ENCODE measurements at places on chromosomes 4 and X.
A peak's percentile ranks its signal among the peaks of the same experiment; 100 is the strongest.

- no peak for DNase-seq
- H3K27ac ChIP-seq, result no peak overlapping the region
- H3K36me3 ChIP-seq, result no peaks in the 10 kb centered on the region
- no peaks in the 10 kb centered on the region for H3K27me3 ChIP-seq
Observed at GRCh38 chr4:139814323-139815015, 148.8 kb downstream of the MGST2 start.

- DNase-seq, result no peak
- no peaks in the 10 kb centered on the region for H3K27me3 ChIP-seq
- H3K27ac ChIP-seq, result no peak overlapping the region
- H3K36me3 ChIP-seq, result no peaks in the 10 kb centered on the region
- H3K4me1 ChIP-seq, result no peaks in the 10 kb centered on the region
Observed at GRCh38 chr4:125267630-125268029, 47.1 kb upstream of the FAT4 start.

- H3K27ac ChIP-seq, result no peak overlapping the region
- peak overlapping the region; percentile 76 for H3K4me3 ChIP-seq
- H3K36me3 ChIP-seq, result no peaks in the 10 kb centered on the region
- peaks cover 27% of the 10 kb centered on the region for H3K4me1 ChIP-seq
Observed at GRCh38 chr4:183399126-183399522, 45.3 kb upstream of the CDKN2AIP start.

GRCh38 chrX:21581479-21581878, 76.7 kb downstream of the KLHL34 start:
- H3K4me1 ChIP-seq, result no peaks in the 10 kb centered on the region
- no peak overlapping the region for H3K4me3 ChIP-seq
- no peak overlapping the region for H3K27ac ChIP-seq
- H3K36me3 ChIP-seq, result peaks cover 2% of the 10 kb centered on the region
- H3K27me3 ChIP-seq, result no peaks in the 10 kb centered on the region

DNA sequence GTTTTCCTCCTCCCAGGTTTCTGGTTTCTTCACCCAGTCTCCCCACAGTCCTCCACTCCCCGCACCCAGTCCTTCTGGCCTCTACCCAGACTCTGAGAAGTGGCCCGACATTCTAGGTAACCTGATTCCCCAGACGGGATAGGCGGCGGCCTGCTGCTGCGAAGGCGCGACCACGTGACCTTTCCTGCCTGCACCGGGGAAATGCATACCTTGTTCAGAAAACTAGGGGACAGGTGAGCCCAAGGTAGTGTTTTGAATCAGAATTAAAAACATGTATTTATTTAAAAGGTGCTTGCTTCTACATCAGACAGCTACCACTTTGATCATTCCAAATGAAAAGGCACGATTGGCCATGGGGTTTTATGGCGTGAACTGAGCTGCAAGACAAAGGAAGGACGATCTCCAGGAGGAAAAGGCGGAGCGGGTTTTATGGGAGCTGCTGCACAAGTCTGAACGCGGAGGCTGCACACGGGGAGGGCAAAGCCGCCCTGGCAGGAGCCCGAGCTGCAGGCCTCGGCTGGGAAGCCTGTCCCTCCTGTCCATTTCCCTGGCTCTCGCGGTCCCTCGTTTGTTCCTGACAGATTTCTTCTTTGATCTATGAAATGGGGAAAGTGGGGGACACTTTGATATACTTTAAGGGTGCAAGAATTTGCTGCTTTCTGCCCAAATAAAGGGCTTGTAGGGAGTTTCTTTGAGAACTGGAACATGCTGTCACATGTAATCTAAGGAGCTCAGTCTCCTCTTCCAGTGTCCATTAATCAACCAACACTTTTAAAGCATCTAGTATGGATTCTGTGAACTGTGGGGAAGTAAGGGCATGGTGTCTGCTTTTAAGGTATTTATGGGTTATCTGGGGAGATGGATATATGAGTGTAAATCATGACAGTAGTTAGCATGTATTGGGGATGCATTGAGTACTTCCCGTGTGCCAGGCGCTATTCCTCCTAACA, 150.9 kb downstream of the SPRY1 start:
- H3K27me3 ChIP-seq, result peaks cover 2% of the 10 kb centered on the region
- no peak overlapping the region for H3K27ac ChIP-seq
- H3K4me3 ChIP-seq, result no peak overlapping the region
- DNase-seq, result no peak

- no peak for DNase-seq
- no peak overlapping the region for H3K27ac ChIP-seq
- no peaks in the 10 kb centered on the region for H3K27me3 ChIP-seq
- no peak overlapping the region for H3K4me3 ChIP-seq
Observed at GRCh38 chr4:174277433-174277832, 6.0 kb downstream of the FBXO8 start.

DNA sequence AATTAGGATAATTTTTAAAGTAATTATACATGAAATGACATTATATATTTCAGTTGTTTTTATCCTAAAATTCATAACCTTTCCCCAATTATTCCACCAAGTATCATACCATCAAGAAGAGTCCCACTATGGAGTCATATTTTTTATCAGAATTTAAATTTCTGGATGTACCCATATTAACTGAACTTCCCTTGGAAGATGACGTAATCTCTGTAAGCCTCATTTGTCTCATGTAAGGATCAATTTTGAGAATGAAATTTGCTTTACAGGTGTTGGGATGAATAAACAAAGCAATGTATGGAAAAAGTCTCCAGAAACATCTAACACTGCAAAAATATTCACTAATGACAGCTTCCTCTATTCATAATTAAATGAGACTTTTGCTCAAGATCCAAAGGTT, 147.5 kb downstream of the NPFFR2 start:
- no peak overlapping the region for H3K4me3 ChIP-seq
- no peak for DNase-seq
- no peaks in the 10 kb centered on the region for H3K36me3 ChIP-seq
- H3K27ac ChIP-seq, result no peak overlapping the region
- no peaks in the 10 kb centered on the region for H3K27me3 ChIP-seq

GRCh38 chr4:89164400-89164799, 53.1 kb downstream of the TIGD2 start:
- no peaks in the 10 kb centered on the region for H3K36me3 ChIP-seq
- no peak overlapping the region for H3K27ac ChIP-seq
- H3K4me1 ChIP-seq, result no peaks in the 10 kb centered on the region
- H3K4me3 ChIP-seq, result no peak overlapping the region

GRCh38 chr4:101315786-101316185, 31.5 kb downstream of the PPP3CA start:
- peaks cover 3% of the 10 kb centered on the region for H3K36me3 ChIP-seq
- no peaks in the 10 kb centered on the region for H3K27me3 ChIP-seq
- H3K27ac ChIP-seq, result no peak overlapping the region
- no peak for DNase-seq
- H3K4me1 ChIP-seq, result no peaks in the 10 kb centered on the region

DNA sequence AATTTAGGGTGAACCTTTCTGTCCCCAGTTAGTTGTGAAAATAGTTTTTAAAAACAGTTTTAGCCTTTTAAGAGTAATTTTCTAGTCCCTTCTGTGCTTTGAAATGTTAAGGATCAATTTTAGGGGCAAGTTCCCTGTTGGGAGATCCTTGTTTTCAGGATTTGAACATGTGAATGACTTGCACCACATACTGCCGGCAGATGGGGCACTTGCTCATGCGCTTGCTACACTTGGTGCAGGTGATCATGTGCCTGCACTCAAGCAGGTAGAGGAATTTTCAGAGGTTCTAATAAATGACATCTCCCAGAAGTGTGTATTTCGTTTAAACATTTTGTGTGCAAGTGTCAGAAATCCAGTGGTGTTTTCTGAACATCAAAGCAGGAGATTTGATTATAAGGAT, 195.9 kb downstream of the CHM start:
- peak; percentile 6 for DNase-seq
- H3K4me3 ChIP-seq, result no peak overlapping the region
- H3K27me3 ChIP-seq, result no peaks in the 10 kb centered on the region
- H3K27ac ChIP-seq, result no peak overlapping the region

DNA sequence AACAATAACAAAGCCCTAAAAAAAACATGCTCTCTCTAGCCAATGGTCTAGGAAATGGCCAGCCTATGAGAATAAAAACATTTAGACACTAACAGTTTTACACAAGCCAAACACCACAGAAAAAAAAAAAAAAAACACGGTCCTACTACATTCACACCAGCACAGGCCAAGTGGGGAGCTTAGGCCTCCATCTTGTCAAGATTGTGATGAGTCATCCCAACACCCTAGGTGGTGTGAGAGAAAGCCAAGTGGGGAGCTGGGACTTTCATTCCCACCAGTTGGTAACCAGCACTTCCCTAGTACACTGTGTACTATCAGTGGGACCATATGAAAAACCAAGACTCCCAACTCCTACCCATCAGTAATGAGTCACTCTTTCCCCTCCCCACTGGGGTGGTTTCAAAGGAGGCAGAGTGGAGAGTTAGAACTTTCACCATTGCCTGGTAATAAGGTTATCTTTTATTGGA, 95.6 kb downstream of the ADAMTS3 start:
- H3K4me3 ChIP-seq, result no peak overlapping the region
- H3K27ac ChIP-seq, result no peak overlapping the region
- H3K4me1 ChIP-seq, result no peaks in the 10 kb centered on the region
- DNase-seq, result no peak
- no peaks in the 10 kb centered on the region for H3K36me3 ChIP-seq

DNA sequence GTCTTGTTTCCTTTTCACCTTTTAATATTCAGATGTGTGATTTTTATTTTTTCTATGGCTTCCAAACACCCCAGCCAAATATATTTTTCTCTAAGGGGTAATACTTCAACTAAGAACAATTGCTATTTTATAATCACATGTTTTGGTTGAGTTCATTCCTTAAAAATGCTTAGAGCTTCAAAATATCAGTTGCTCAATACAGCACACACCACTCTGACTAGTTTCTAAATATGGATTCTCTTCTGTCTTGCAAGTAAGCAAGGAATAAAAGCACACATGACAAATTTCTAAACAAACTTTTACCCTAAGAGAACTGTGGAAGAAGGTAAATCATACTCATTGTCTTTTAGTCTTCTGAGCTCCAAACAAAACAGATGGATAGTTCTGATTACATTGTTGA, 27.2 kb downstream of the ANTXR2 start:
- H3K36me3 ChIP-seq, result peaks cover 41% of the 10 kb centered on the region
- H3K27ac ChIP-seq, result no peak overlapping the region
- DNase-seq, result no peak
- no peaks in the 10 kb centered on the region for H3K4me1 ChIP-seq
- no peaks in the 10 kb centered on the region for H3K27me3 ChIP-seq

GRCh38 chr4:138320030-138320429, 77.9 kb upstream of the SLC7A11 start:
- no peak overlapping the region for H3K4me3 ChIP-seq
- no peak for DNase-seq
- no peaks in the 10 kb centered on the region for H3K4me1 ChIP-seq
- H3K36me3 ChIP-seq, result no peaks in the 10 kb centered on the region

- H3K36me3 ChIP-seq, result peaks cover 45% of the 10 kb centered on the region
- peak; percentile 85 for DNase-seq
- H3K4me1 ChIP-seq, result peaks cover 30% of the 10 kb centered on the region
- H3K27ac ChIP-seq, result peak within 1 kb of the TSS; percentile 99
- H3K4me3 ChIP-seq, result peak within 1 kb of the TSS; percentile 96
Observed at GRCh38 chrX:12974796-12975669, at the start of gene TMSB4X. TMSB4X (plus strand) TSS chrX:12975110.

DNA sequence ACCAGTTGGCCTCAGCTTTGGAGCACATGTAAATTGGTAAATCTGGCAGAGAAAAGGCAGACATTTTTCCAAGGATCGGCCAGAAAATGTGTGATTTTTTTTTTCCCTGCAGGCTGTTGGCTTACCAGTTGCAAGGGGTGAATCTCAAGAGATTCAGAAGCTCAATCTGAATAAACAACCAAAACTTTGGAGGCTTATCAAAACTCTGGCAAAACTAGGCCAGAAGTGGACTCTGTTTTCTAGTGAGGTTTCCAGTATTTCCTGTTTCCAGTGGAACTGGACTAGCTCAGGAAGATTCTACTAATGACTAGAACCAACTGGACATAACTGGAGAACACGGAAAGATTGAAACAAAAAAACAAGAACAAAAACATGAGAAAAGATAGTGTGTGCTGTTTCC, 191.3 kb downstream of the SMIM20 start:
- DNase-seq, result no peak
- no peak overlapping the region for H3K27ac ChIP-seq
- H3K4me1 ChIP-seq, result peaks cover 6% of the 10 kb centered on the region
- peaks cover 4% of the 10 kb centered on the region for H3K27me3 ChIP-seq
- H3K36me3 ChIP-seq, result peaks cover 3% of the 10 kb centered on the region

DNA sequence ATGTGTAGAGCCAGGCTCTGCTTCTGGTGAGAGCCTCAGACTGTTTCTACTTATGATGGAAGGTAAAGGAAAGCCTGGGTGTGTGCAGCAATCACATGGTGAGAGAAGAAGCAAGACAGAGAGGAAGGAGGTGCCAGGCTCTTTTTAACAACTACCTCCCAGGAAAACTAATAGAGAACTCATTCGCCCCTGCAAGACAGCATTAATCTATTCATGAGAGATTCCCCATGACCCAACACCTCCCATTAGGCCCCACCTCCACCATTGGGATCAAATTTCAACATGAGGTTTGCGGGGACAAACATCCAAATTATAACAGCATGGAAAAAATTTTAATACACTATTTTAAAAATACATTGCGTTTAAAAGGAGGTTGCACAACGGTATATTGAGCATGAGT, 24.7 kb upstream of the GRIA3 start:
- H3K27ac ChIP-seq, result no peak overlapping the region
- no peaks in the 10 kb centered on the region for H3K36me3 ChIP-seq
- no peak overlapping the region for H3K4me3 ChIP-seq
- DNase-seq, result no peak
- no peaks in the 10 kb centered on the region for H3K4me1 ChIP-seq
- H3K27me3 ChIP-seq, result no peaks in the 10 kb centered on the region

GRCh38 chr4:40055511-40055862, 1.2 kb upstream of the N4BP2 start:
- peaks cover 11% of the 10 kb centered on the region for H3K36me3 ChIP-seq
- peak overlapping the region; percentile 75 for H3K4me3 ChIP-seq
- peak overlapping the region; percentile 95 for H3K27ac ChIP-seq
- peaks cover 34% of the 10 kb centered on the region for H3K4me1 ChIP-seq

DNA sequence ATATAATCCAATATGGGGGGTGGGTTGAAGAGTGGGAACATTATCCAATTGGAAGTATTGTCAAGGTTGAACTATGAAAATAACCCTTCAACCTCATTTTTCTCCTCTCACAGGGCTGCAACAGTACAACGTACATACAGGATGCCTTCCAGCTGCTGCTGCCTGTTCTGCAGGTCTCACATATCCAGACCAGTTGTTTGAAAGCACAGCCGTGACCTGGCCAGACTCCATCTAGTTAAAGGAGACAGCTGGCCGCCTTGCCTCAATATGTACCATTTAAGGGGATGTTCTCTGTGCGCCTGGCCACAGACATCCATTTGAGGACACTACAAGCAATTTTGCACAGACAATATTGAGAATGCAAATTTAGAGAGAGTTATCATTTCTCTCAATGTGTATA, 75.7 kb downstream of the FAM114A1 start:
- no peak overlapping the region for H3K27ac ChIP-seq
- H3K4me3 ChIP-seq, result no peak overlapping the region
- DNase-seq, result no peak
- peaks cover 14% of the 10 kb centered on the region for H3K4me1 ChIP-seq

- no peaks in the 10 kb centered on the region for H3K36me3 ChIP-seq
- no peak overlapping the region for H3K27ac ChIP-seq
- no peak for DNase-seq
- no peaks in the 10 kb centered on the region for H3K4me1 ChIP-seq
Observed at GRCh38 chr4:168562041-168562571, 65.3 kb downstream of the PALLD start.
